Effector memory CD4-positive, alpha-beta T cell (primary cell): ENCODE measurements at places on chromosomes 12 and 14.

- H3K27me3 ChIP-seq, result no peaks in the 10 kb centered on the region
- DNase-seq, result no peak
- H3K36me3 ChIP-seq, result no peaks in the 10 kb centered on the region
- peaks cover 8% of the 10 kb centered on the region for H3K4me1 ChIP-seq
These were observed 5.5 kb upstream of the PCED1B start for GRCh38 chr12:47073951-47074350.

- H3K27me3 ChIP-seq, result no peaks in the 10 kb centered on the region
- H3K4me3 ChIP-seq, result no peak overlapping the region
- DNase-seq, result no peak
- H3K27ac ChIP-seq, result peak overlapping the region; percentile 33
These were observed 3.2 kb downstream of the KDM2B start for GRCh38 chr12:121577443-121578180.

DNA sequence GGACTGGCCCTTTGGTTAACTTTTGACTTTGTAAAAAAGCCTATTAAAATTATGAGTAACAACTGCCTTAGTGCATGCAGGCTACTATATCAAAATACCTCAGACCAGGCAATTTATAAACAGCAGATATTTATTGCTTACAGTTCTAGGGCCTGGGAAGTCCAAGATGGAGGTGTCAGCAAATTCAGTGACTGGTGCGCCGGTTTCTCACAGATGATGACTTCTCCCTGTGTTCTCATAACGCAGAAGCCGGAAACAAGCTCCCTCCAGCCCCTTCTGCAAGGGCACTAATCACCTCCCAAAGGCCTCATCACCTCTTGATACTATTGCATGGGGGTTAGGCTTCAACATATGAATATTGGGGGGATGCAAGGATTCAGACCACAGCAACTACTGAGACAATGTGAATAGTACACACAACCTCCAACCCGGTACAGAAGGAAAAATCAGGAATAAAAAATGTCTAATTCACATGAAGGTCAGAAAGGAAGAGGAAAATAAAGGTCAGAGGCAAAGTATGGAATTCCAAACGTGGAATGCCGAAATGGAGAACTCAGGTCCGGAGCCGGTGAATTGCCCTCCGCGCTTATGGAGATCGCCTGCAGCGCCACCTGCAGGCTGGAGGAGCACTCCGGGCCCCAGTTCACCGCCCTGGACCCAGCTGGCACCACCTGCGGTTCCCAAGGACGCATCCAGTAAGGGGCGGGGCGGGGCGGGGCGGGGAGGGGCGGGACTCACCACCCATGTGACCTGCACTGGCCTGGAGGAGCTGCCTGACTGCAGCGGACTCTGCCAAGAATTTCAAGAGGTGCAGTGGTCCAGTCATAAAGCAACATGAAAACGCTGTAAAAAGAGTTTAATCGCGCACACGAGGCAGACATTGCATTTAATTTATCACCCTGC is 203.4 kb downstream of the KIF26A start:
- no peaks in the 10 kb centered on the region for H3K4me1 ChIP-seq
- no peaks in the 10 kb centered on the region for H3K36me3 ChIP-seq
- H3K27ac ChIP-seq, result no peak overlapping the region
- no peaks in the 10 kb centered on the region for H3K27me3 ChIP-seq
- DNase-seq, result no peak
- no peak overlapping the region for H3K4me3 ChIP-seq

DNA sequence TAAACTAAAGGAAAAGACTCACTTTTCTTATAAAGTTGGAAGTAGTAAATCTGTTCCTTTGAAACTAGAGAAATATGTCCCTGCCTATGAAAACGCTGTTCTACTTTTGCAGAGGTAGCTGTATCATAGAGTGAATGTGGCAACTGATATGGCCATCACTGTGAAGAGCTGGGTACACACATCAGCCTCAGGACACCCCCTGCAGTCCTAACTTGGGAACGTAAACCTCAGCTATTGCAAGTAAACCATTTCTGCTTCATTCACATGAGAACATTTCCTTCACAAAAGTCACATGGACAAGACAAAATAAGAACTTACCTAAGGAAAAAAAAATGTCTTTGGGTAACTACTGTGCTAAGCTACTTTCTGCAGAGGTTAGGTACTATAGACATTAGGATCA is 233.3 kb upstream of the PPFIA2 start:
- no peaks in the 10 kb centered on the region for H3K27me3 ChIP-seq
- no peaks in the 10 kb centered on the region for H3K4me1 ChIP-seq
- H3K4me3 ChIP-seq, result no peak overlapping the region
- H3K27ac ChIP-seq, result no peak overlapping the region
- DNase-seq, result peak; percentile 4

- no peaks in the 10 kb centered on the region for H3K4me1 ChIP-seq
- no peak overlapping the region for H3K27ac ChIP-seq
- no peak for DNase-seq
- H3K36me3 ChIP-seq, result no peaks in the 10 kb centered on the region
- no peaks in the 10 kb centered on the region for H3K27me3 ChIP-seq
These were observed 34.6 kb downstream of the PTPRR start for GRCh38 chr12:70885956-70886355.

DNA sequence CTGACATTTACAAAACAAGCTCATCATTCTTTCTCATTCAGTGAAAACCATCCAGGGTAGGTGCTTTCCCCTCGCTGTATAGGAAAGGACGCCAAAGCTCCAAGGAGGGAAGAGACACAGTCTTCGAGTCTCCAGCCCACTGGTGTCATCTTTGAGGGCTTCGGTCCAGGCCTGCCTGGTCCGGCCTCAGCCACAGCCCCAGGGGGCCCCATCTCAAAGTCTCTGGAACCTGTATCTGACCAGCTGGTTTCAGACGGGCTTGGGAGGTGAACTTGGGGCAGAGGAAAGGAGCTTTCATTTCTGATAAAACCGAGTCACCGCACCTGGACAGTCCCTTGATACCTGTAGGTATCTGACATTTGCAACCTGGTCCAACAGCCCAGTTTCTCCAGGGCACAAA is 229.5 kb upstream of the RTL1 start:
- DNase-seq, result no peak
- H3K4me3 ChIP-seq, result no peak overlapping the region
- no peaks in the 10 kb centered on the region for H3K36me3 ChIP-seq
- H3K27me3 ChIP-seq, result no peaks in the 10 kb centered on the region
- no peaks in the 10 kb centered on the region for H3K4me1 ChIP-seq
- H3K27ac ChIP-seq, result no peak overlapping the region

DNA sequence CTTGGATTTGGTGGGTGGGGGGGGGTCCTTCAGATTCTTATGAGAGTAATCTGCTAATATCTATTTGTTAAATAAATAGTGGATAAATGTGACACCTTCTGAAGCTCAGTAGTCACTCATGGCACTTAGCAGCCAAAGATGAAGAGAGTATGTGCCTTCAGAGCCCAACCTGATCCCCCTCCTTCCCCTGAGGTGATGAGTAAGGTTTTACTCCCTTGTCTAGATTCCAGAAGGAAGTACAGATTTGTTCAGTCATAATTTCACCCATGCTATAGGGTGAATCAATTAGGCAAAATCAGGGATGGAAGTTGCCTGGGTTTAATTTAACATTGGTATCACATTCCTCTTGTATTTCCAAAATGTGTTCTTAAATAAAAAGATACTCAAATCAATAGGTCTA is 340.3 kb upstream of the ATP2B1 start:
- DNase-seq, result no peak
- H3K27me3 ChIP-seq, result no peaks in the 10 kb centered on the region
- no peaks in the 10 kb centered on the region for H3K36me3 ChIP-seq
- no peaks in the 10 kb centered on the region for H3K4me1 ChIP-seq

DNA sequence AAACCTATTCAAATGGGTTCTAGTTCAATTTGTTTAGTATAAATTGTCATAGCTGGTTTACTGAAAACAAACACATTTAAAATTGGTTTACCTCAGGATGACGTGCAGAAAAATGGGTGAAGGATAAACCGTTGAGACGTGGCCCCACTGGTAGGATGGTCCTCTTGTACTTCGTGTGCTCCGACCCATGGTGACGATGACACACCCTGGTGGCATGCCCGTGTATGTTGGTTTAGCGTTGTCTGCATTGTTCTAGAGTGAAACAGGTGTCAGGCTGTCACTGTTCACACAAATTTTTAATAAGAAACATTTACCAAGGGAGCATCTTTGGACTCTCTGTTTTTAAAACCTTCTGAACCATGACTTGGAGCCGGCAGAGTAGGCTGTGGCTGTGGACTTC is 8.3 kb downstream of the CALM1 start:
- H3K4me1 ChIP-seq, result peaks cover 30% of the 10 kb centered on the region
- DNase-seq, result no peak
- H3K27me3 ChIP-seq, result no peaks in the 10 kb centered on the region
- H3K27ac ChIP-seq, result no peak overlapping the region
- no peak overlapping the region for H3K4me3 ChIP-seq

DNA sequence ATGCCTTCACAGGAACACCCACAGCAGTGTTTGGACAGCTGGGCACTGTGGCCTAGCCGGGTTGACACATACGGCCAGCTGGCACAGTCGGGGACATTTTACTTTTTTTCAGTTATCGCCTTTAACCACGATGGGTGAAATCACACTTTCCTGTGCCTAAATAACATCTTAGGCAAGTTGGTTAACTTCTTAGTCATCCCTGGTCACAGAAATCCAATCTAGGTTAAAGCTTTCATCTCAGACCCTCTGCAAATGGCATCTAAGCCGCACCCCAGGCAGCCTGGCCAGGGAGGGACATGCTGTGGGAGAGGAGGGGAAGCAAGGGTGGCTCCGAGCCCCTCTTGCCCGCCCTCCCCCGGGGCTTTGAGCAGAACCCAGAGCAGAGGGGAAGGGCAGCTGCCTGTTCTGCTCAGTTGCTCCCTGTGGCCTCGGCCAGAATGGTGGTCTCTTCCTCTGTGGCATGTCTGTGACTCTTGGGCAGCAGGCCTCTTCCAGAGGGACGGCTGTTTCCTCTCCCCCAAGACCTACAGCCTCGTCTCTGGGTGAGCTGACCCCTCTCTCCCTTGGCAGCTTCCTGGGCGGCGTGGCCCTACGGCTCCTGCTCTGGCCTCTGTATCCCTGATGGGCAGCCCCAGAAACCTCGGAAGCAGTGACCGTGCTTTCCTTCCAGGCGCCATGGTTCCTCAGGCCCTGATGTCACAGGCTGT is 85.4 kb upstream of the DYNC1H1 start:
- no peaks in the 10 kb centered on the region for H3K27me3 ChIP-seq
- DNase-seq, result peak; percentile 12
- peak overlapping the region; percentile 32 for H3K27ac ChIP-seq
- peaks cover 50% of the 10 kb centered on the region for H3K36me3 ChIP-seq
- no peak overlapping the region for H3K4me3 ChIP-seq

GRCh38 chr12:18828483-18828882 is 90.6 kb downstream of the CAPZA3 start:
- no peaks in the 10 kb centered on the region for H3K27me3 ChIP-seq
- DNase-seq, result no peak
- no peak overlapping the region for H3K27ac ChIP-seq

GRCh38 chr12:3491938-3492792 is 1.2 kb downstream of the PRMT8 start:
- H3K4me1 ChIP-seq, result no peaks in the 10 kb centered on the region
- no peak overlapping the region for H3K27ac ChIP-seq
- peaks cover 51% of the 10 kb centered on the region for H3K27me3 ChIP-seq
- H3K36me3 ChIP-seq, result no peaks in the 10 kb centered on the region
- DNase-seq, result no peak

DNA sequence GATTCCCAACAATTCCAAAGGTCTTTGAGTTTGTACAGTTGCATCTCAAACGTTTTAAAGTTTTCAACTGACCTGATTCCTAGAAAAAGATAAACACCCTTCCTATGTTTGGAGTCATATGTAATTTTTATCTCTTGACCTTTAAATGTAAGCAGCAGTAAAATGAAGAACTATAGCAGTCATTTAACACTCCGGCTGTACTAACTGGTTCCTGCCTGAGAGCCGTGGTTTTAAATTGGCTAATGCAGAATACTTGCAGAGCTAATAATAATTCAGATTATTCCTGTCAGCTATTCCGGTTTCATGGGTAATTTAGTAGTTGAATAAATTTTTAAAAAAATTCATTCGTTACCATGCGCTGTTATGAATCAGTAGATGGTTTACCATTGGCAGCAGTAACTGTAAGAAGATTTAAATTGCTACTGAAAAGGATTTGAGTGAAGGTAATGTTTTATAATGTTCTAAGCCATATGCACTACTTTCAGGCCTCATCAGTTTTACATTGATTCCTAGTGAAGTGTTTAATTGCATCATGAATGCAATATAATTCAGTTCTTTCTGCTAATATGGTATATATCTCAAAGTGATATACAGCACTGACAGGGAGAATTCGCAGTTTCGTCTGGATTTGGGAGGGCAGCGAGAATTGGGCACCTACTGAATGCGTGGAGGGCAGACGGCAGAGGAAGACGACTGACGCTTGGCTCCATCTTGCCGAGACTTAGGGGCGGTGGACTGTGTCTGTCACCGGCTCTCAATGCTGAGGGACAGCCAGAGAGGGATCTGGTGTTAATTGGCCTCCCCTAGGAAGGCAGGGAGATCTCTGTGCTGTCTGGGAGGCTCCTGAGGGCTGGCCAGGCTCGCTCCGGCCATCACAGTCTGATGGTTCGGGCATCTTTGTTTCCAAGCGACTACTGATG is 217.7 kb downstream of the PHETA1 start:
- H3K27ac ChIP-seq, result no peak overlapping the region
- H3K36me3 ChIP-seq, result no peaks in the 10 kb centered on the region
- no peaks in the 10 kb centered on the region for H3K4me1 ChIP-seq
- peaks cover 3% of the 10 kb centered on the region for H3K27me3 ChIP-seq
- H3K4me3 ChIP-seq, result no peak overlapping the region

GRCh38 chr12:52647601-52648000 is 4.4 kb downstream of the KRT2 start:
- peaks cover 9% of the 10 kb centered on the region for H3K4me1 ChIP-seq
- H3K27ac ChIP-seq, result no peak overlapping the region
- no peaks in the 10 kb centered on the region for H3K36me3 ChIP-seq
- no peaks in the 10 kb centered on the region for H3K27me3 ChIP-seq
- no peak overlapping the region for H3K4me3 ChIP-seq

DNA sequence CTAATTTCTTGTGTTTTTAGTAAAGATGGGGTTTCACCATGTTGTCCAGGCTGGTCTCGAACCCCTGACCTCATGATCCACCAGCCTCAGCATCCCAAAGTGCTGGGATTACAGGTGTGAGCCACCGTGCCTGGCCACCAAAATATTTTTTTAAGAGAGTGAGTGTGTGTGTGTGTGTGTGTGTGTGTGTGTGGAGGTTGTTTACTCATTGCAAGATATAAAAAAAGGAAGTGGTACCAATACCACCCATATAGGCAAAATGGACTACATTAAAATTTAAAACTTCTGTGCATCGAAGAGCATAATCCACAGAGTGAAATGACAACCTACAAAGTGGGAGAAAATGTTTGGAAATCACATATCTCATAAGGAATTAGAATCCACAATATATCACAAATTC is 15.5 kb upstream of the CLEC2A start:
- H3K36me3 ChIP-seq, result no peaks in the 10 kb centered on the region
- H3K27ac ChIP-seq, result no peak overlapping the region
- no peak overlapping the region for H3K4me3 ChIP-seq
- H3K27me3 ChIP-seq, result no peaks in the 10 kb centered on the region

GRCh38 chr14:77024171-77024691 is 4.3 kb downstream of the IRF2BPL start:
- peak overlapping the region; percentile 31 for H3K4me3 ChIP-seq
- H3K36me3 ChIP-seq, result peaks cover 8% of the 10 kb centered on the region
- H3K27me3 ChIP-seq, result no peaks in the 10 kb centered on the region
- DNase-seq, result peak; percentile 38
- peak overlapping the region; percentile 58 for H3K27ac ChIP-seq
- peaks cover 53% of the 10 kb centered on the region for H3K4me1 ChIP-seq

GRCh38 chr14:100816286-100816949 is 9.5 kb upstream of the MEG3 start:
- H3K4me3 ChIP-seq, result no peak overlapping the region
- H3K36me3 ChIP-seq, result no peaks in the 10 kb centered on the region
- H3K4me1 ChIP-seq, result no peaks in the 10 kb centered on the region
- no peak for DNase-seq
- H3K27me3 ChIP-seq, result peaks cover 3% of the 10 kb centered on the region

- H3K36me3 ChIP-seq, result no peaks in the 10 kb centered on the region
- H3K4me3 ChIP-seq, result no peak overlapping the region
These were observed 1.6 kb upstream of the MSI1 start for GRCh38 chr12:120370343-120371243.
